ENCODE measurements at places on chromosomes 6 and 20.
A peak's percentile ranks its signal among the peaks of the same experiment; 100 is the strongest.

GRCh38 chr20:61657721-61658377, 405.8 kb downstream of the CDH4 start:
- DNase-seq: no peak

DNA sequence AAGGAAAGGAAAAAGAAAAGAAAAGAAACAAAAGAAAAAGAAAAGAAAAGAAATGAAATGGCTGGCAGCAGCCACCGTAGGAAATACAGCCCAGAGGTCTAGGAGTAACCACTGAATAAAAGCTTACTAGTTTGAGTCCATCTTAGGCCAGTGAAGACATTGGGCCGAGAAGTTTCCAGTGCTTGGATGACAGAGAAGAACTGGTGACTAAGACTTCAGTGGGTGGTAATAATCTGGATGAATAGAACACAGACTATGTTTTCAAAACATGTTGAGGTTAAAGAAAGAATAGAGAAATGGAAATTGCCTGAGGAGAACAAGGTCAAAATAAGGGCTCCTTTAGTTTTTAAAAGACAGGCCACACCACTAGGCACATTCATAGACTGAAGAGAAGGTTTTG, 198.8 kb downstream of the ATXN1 start:
- no peak for DNase-seq

- no peak for DNase-seq
These were observed 233.5 kb upstream of the KHDRBS2 start for GRCh38 chr6:62519574-62519973.

GRCh38 chr6:156719720-156720563, 57.2 kb upstream of the ARID1B start:
- peak; percentile 96 for DNase-seq

GRCh38 chr6:24960991-24961475, 25.3 kb upstream of the RIPOR2 start:
- peak; percentile 63 for DNase-seq

DNA sequence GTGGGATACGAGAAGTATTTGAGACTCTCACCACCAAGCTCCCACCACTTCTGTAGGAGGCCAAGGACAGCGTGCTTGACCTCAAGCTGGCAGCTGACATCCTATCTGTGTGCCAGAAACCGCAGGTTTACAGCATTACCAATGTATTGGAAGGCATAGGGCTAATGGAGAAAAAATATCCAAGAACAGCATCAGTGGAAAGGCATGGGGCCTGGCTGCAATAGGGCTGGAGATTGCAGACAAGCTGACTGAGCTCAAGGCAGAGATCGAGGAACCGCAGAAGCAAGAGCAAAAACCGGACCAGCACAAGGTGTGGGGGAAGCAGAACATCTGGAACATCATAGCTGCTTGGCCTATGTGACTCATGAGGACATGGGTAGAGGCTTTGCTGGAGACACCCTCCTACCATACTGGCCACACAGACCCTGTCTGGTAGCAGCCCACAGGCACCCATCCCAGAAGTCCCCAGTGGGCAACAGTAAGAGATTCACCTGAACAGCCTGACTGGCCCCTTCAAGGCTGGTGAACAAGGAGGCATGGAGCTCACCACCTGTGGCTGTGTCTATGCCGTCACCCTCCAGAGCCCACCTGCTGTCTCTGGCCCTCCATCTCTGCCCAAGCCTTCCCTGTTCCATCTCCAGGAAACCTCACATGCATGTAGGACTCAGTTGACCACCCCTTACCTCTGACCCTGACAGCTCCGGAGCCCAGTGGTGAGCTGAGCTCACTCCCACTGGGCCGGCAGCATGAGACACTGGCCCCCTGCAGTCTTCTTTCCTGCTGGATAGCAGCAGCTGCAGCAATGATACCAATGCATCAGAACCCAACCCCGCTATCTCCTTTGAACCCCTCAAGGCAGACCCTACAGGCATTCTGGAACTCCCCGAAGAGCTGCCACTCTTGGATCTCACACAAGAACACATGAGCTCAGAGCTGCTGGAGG, 171.1 kb downstream of the KIF6 start:
- no peak for DNase-seq

All from LoVo (cell line).